ENCODE measurements at places on chromosomes 1 and 21.

DNA sequence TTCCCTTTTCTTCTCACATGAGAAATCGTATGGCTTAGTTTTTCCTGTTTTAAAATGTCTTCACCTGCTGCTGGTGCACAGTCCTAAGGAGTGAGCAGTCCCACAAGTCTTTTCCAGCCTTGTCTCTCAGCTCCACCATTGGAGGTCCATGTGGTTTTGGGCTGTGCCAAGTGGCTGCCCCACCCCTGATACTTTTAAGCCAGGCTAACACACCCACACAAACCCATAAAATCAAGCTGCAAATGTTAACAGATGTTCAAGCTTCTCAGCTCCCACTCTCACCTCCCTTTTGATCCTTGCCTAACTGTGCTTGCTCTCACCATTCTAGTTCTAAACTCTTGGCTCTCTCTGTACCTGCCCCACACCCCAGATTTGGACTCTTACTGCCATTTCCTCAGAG is 74.5 kb upstream of the COL24A1 start:
- DNase-seq = no peak

DNA sequence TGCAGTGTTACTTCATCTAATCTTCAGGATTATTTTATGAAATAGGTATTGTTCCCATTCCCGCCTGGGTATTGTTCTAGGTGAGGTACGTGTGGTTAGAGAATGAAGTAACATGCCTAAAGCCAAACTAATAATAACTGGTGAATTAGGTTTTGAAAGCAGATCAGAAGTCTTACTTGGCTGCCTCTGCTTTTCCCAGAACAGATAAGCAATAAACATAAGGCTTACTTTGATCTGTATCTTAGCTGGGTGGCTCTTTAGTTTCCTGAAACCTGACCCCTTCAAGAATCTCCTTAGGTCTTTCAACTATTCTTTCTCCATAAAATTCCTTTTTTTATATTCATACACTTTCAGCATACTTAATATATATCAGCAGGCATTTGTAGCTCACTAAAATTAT is 65.3 kb downstream of the VAV3 start:
- no peak for DNase-seq

DNA sequence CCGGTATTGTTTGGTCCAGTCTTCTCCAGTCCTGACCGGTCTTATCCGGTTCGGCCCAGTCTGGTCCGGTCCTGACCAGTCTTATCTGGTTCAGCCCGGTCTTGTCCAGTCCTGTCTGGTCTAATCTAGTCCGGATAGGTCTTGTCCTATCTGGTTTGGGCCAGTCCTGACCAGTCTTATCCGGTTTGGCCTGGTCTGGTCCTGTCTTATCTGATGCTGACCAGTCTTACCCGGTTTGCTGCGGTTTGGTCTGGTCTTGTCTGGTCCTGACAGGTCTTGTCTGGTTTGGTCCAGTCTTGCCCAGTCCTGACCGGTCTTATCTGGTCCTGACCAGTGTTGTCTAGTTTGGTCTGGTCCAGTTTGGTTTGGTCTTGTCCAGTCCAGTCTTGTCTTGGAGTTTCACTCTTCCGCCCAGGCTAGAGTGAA is 30.1 kb downstream of the DHX9 start:
- no peak for DNase-seq

DNA sequence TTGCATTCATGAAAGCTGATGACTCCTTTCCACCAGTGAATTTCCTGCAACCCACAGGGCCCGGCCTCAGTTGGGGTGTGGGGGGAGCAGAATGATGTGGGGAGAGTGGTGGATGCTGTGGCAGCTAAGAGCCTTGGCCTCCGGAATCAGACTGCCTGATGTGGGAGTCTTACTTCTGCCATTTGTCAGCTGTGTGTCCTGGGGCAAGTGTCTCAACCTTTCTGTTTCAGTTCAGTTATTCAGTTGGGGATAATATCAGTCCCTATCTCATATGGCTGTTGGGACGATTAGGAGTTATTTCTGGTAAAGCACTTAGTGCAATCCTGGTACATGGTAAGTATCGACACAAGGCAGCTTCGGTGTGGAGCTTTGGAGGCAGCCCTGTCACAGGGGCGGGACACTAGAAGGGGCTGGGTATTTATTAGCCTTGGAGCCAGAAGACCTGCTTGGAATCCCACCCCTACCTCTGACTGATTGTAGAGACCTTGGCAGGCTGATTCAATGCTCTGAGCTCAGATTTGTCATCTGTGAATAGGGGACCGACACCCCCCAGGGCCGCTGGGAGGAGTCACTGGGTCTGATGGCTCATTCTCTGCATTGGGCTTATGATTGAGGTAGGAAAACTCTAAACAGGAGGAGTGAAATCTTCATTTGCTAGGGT is 19.6 kb downstream of the ARHGEF10L start:
- no peak for DNase-seq

DNA sequence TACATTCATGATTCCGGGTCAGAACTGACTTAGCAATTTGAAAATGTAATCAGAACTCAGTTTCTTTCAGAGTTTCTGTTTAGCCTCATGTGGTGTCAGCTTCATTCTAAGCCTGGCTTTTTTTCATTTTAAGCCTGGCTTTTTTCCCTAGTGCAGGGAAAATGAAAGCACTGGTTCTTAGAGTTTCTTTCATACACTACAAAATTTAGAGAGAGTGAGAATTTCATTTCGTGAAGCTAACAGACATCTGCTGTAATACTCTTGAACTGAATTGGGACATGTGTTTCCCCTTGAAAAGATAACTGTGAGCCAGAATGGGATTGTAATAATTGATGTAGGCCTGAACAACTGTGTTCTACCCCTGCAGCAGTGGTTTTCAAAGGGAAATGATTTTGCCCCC is 95.3 kb upstream of the KIAA0040 start:
- no peak for DNase-seq

DNA sequence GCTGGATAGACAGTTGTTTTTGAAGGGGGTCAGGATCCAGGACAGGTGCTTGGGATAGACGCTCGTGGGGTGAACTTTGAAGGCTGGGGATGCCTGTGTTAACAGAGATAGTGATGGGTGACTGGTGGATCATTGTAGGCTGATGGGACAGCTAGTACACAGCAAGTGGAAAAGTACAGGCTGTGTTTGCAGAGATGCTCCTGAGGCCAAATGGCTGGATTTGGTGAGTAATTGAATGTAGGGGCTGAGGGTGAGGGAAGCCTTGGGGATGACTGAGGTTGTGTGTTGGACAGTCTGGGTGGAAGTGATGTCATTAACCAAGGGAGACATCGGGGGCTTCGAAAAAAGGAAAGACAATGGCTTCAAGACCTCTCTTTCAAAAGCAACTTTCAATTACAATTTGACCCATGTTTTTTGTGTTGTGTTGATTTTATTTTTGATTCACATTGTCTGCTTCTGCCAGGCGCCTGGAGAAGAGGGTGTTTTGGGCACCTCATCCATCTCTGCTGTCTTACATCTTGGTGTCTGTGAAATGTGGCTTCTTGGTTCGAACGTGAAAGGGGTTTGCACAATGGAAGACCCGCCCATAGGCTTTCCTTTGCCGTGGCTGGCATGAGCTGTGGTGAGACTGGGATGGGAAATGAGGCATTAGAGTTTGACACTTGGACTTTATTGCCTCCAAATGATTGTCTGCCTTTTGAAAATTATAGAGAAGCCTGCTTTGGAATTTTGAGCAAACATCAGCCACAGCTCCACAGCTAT is 147.5 kb downstream of the FOXD2 start:
- no peak for DNase-seq

GRCh38 chr1:56867491-56867890 is 12.9 kb downstream of the C8A start:
- DNase-seq = no peak

DNA sequence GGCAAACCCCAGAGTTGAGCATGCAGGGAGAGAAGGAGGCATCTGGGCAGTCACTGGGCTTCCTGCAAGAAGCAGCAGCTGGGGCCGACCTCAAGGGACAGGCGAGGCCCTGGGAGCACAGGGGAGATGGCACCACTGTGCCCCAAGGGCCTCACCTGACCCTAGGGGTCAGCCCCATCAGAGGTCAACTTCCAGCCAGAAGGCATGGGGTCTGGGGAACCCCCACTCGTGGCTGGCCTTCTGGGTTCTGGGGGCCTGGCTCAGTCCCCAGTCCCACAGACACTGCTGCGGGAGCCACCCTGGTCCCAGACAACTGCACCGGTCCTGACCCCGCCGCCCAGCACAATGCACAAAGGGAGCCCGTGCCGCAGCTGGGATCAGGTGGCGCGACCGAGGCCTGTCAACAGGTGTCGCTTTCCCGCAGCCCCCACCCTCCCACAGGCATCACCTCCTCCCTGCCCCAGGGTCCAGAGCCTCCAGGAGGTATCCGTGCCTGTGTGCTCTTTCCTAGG is 6.2 kb downstream of the WNT9A start:
- DNase-seq = no peak

DNA sequence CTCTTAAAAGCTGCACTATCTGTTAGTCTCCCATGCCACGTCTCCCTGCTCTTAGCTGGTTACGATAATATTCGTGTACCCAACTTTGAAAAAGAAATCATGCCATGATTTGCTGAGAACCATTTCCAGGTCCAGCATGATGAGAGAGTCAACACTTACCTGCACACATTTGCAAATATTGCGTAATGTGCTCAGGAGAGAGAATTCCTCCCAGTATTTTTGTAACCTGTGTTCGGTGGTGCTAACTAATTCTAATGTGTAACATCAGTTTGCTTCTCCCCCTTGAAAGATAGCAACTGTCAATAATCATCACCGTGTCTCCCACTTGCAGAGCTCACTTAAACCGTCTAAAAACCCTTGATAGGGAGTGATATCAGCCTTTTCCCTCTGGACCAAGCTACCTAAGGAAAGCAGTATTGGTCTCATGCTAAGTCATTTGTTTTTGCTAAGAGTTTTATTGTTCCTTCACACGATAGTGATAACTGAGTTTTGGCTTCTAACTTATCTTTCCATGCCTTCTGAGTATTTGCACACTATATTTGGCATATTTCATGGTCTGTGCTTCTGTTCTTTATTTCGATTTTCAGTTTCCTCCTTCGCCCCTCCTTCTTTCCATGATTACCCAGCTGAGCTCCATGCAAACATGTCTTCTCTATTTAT is 61.1 kb upstream of the IRF2BP2 start:
- DNase-seq = no peak

- DNase-seq = no peak
Observed at GRCh38 chr1:107643766-107644165, 321.2 kb downstream of the VAV3 start.

- DNase-seq = no peak
Observed at GRCh38 chr1:213958346-213958745, 29.4 kb upstream of the PROX1 start.
